Thoracic aorta (tissue), 2 donors: ENCODE measurements at places on chromosomes 3 and 15.

DNA sequence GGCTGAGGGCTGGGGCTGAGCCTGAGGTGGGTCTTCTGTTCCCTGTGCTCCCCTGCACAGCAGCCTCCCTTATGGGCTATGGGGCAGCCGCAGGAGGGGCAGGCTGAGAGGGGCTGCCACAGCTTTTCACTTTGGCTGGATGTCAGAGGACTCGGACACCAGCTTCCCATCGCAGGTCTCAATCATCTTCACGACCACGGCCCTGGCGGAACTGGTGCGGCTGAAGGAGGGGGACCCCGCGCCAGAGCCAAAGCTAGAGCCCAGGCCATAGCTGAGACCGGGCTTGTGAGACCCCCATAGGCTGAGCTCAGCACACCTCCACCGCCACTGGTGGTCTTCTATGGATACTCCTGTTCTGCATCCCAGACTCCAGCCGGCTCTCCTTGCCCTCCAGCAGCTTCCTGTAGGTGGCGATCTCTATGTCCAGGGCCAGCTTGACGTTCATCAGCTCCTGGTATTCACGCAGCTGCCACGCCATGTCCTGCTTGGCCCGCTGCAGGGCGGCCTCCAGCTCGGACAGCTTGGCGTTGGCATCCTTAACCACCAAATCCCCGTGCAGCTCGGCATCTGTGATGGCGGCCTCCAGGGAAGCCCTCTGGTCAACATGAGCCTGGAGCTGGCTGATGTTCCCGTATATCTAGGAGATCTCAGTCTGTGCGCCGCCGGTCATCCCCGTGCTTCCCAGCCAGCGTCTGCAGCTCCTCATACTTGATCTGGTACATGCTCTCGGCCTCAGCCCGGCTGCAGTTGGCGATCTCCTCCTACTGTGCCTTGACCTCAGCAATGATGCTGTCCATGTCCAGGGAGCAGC, 181.7 kb upstream of the SYNPR start:
- no peak for DNase-seq

DNA sequence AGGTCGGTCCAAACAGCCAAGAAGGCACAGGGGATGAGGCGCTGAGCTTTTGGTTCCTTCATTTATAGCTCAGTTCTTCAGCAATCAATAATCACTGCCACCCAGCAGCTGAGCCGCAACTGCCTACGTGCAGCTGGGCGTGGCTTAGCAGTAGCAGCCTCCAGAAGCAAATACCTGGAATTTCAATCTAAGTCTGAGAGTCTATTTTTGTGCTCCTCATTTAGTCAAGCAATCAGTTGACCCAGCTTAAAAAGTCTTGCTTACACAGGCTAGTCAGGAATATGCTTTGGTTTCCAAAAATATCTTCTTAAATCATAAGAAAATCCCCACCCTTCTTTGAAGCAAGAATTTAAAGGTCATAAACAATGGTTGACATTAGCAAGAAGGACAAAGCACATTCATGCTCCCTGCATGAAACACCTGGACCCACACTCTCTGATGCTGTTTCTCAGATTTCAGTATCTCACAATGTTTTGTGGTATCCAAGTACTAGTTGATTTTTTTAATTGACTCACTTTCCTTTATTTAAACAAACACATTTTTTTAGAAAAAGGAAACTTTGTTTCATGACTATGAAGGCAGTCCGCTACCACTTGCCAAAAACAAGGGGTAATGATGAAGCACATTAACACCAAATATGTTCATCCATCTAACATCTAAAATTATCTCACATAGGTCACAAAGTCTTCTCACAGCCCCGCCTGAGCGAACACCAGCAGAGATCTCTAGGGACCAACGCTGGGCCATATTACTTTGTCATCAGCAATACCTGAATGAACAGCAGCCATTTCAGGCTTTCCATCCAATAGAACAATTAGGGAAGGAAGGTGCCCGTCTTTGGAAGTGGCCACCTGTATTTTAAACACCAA, 106.1 kb downstream of the OXNAD1 start:
- no peak for DNase-seq

DNA sequence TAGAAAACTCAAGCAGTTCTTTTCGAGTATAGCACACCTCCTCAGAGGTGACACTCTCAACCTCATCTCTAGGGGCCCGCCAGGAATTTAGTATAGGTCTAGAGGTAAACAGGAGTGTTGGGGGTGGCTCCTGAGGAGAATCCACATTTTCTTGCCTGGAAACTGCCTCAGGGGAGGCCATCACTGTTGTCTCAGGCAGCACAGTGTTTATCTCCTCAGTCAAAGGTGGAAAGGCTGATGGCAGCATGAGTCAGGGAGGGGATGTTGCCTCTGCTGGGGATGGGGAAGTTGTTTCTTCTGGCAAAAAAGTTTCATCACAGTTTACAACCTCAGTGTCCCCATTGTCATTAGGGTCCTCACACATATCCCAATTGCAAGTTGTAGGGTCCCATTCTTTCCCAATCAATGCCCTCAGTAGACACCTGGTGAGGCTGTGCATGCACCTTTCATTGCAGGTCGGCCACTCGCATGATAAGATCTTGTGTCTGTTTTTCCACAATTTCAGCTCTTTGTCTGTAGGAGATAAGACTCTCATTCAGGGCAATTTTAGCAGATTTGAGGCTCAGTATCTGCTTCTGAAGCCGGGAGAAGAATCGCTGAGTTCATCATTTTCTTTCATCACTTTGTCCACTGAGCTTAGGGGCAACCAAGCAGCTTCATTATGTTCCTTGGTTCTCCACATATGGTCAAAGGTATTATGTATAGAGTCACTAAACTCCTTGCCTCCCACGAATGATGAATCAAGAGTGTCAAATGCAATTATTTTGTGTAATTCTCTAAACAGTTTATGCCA, 25.8 kb downstream of the NAALADL2 start:
- no peak for DNase-seq

GRCh38 chr15:70703096-70703878, 60.1 kb downstream of the UACA start:
- no peak for DNase-seq

- DNase-seq, result no peak
These were observed 32.7 kb downstream of the RBM6 start for GRCh38 chr3:49972656-49973055.

- no peak for DNase-seq
These were observed 171.1 kb downstream of the GHSR start for GRCh38 chr3:172277151-172277652.

DNA sequence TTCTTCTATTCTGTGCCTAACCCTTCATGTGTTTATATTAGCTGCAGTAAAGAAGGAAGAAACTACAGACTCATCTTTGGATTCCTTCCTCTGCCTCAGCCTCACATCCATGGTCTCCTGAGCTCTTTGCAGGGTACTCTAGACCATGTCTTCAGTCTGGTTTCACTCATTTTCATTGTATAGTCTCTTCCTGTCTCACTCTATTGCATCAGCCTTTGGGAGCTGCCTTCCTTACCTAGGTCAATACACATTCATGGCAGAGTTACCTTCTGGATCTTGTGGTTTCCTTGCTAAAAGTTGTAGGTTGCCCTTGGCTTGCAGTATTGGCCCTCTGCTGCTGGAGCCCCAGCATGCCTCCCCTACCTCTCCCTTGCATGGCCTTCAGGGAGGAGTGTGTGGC, 31.5 kb upstream of the SCAANT1 start:
- no peak for DNase-seq

DNA sequence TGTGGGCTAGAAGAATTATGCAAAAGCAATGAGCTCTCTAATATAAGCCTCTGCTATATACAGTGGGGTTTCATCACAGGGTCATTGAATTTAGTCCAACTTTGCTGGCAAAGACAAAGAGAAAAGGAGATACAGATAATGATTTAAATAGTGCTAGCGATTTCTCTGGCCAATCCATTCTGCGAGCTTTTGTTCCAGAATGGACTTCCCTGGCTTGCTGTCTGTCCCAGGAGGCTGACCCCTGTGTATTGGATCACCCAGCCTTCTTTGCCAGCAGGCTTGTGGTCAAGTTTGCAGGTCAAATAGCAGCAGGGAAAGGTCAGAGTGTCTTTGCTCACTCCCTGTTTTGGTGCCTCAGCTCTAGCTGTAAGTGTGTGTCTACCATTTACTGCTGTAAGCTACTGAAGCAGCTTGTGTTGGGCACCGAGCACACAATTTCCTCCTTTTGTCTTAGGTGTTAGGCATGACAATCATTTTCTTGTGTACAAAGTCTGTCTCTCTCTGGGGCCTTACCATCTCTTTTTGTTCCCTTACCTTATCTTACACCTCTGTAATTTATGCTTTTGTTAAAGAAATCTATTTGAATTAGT, 55.7 kb downstream of the UNC13C start:
- DNase-seq, result no peak

- no peak for DNase-seq
These were observed at the start of gene LRRK1 for GRCh38 chr15:100918690-100919480. Gene LRRK1, plus strand, starts transcription at chr15:100919357. Its CDS starts 5,276 bp downstream, at chr15:100924633.
